ENCODE measurements at places on chromosomes 2 and 18.

- DNase-seq, result peak; percentile 68
These were observed 28.9 kb upstream of the TOGARAM2 start for GRCh38 chr2:28951910-28952835.

DNA sequence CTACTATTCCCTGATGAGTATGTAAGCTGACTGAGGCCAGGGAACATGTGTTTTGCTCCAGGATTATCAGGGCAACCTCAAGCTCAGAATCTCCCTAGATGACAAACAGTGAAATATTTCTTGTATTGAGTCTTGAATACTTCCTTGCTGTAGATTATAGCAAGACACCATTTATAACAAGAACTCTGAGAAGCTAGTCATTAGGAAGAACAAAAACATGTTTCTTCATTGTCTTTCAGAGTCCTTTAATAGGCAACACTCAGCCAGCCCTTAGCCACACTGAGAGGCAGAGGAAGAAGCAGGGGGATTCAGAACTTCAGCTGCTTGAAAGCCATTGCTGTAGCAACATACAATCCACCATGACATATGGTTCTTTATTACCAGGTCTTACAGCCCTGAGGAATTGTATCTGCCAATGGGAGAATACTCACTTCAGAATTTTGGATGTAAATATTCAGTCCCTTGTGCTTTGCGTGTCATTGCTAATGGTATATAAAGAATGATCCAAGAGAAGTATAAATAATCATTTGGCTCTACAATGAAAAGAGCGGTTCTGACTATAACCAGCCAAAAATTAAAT, 117.5 kb upstream of the NCKAP5 start:
- DNase-seq, result no peak

GRCh38 chr18:34928088-34928753, 113.0 kb upstream of the MAPRE2 start:
- no peak for DNase-seq

- DNase-seq, result no peak
These were observed 61.8 kb upstream of the YWHAQ start for GRCh38 chr2:9692456-9693195.

GRCh38 chr2:240886023-240886565, 9.9 kb downstream of the MAB21L4 start:
- no peak for DNase-seq

DNA sequence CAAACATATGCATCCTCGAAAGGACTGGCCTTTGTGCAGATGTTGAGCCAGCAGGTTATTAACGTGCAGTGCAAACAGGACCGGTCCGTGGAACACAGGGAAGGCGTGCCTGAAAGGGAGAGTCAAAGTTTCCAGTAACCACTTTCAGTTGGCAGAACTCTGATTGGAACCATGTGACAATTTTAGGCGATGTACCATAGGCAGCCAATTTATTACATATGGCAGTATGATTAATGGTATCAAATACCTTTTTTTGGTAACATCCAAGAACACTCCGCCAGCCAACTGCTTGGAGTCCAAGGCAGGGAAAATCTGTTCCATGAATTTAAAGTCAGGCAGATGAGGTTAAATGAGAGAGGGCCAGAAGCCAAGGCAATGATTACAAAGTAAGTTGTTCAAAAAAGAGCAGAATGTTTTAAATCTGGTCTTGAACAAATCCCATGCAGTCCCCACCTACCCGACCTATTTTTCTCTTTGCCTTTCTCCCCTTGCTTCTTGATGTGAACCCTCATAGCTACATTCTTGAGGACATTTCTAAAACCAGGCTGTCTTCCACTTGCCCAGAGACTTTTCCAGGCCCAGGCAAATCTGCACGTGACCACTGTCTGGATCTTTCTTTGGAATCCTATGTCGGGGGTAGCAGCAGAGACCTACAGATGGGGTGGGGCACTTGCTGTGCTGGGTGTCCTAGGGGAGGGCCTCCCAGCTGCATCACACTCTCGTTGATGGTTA, 351.7 kb downstream of the HRH4 start:
- no peak for DNase-seq

DNA sequence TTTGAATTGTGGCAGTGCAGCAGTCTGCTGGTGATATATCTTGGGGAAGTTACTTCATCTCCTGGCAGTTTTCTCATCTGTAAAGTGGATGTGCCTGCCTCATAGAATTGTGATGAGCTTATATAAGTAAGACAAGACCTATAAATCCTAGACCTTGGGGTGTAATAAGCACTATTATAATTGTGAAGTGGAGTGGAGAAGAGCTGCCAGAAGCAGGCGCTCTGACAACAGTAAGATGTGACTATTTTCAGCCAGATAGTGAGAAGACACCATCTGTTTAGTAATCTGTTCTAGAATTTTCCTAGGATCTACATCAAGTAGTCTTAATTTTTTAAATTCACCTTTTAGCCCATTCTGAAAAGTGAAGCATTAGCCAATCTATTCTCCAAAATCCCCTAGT, 85.6 kb upstream of the TSPYL6 start:
- no peak for DNase-seq

DNA sequence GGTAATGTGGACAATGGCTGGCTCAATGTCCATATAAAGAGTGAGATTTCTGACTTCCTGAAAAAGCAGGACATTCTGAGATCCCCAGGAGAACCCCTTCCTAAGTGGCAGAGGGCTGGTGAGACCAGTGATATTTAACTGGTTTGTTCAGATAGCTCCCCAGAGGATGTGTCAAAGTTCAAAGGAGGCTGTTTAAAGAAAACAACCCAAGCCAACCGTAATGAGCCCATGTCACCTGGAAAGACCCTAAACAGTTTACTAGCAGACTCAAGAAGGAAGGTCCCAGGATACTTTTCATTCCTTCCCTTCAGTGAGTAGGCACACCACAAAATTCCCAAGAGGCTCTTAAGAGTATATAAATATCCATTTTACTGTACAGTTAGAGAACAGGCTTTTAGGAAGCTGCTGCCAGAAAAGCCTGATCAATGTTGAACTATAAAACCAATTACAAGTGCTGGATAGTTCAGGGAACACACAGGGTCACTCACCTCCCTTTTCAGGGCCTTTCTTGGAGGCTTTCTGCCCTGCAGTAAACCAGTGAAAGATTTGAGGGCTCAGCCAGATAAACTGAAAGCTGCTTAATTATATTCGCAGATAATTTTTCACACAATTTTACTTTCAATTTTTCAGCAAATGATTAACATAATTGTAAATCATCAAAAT, 293.5 kb downstream of the ASXL3 start:
- DNase-seq, result no peak

DNA sequence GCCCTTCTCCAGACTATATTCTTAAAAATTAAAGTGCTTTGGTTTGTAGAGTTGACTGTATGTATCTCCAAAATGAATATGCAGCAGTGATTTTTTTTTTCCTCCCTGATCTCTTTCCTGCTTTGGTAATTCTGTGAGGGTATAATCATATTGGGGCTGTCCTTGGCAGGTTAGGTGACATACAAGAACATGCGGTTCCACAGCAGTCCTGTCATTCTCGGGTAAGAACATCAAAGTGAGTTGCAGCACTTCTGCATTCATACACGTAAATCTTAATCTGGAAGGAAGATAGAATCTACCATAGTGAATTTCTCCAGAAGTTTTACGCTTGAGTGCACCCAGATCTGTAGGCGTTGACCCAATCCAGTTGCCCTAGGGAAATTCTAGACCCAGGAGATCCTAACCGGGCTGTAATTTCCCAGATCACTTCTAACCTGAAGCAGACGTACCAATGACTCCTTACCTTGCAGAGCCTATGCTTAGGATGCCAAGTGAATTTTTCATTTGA, 109.4 kb downstream of the PRPF40A start:
- DNase-seq, result no peak

- no peak for DNase-seq
These were observed 710 bp upstream of the TMSB10 start for GRCh38 chr2:84904717-84905174.

GRCh38 chr2:186058614-186059013, 320.0 kb downstream of the FSIP2 start:
- DNase-seq, result no peak

GRCh38 chr18:53799134-53799533, 425.3 kb downstream of the MBD2 start:
- DNase-seq, result no peak

- no peak for DNase-seq
These were observed 384.7 kb upstream of the ZEB2 start for GRCh38 chr2:144904612-144905011.

DNA sequence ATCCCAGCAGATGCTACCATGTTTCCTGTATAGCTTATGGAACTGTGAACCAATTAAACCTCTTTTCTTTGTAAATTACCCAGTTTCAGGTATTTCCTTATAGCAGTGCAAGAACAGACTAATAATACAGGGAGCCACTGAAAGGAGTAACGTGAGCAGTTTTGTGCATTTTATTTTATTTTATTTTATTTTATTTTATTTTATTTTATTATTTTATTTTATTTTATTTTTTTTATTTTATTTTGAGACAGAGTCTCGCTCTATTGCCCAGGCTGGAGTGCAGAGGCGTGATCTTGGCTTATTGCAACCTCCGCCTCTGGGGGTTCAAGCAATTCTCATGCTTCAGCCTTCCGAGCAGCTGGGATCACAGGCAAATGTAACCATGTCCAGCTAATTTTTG, 156.3 kb upstream of the MSH6 start:
- DNase-seq, result no peak

GRCh38 chr18:2618009-2618408, 37.5 kb upstream of the SMCHD1 start:
- DNase-seq, result no peak

GRCh38 chr2:105895990-105896764, 151.5 kb downstream of the NCK2 start:
- no peak for DNase-seq

GRCh38 chr2:192357217-192357616, 162.5 kb upstream of the TMEFF2 start:
- no peak for DNase-seq

GRCh38 chr18:3585656-3586509, 135.9 kb downstream of the TGIF1 start:
- peak; percentile 78 for DNase-seq

GRCh38 chr2:62447411-62447810, 58.6 kb downstream of the TMEM17 start:
- no peak for DNase-seq

GRCh38 chr18:79489051-79489898, 93.5 kb downstream of the NFATC1 start:
- DNase-seq, result no peak

DNA sequence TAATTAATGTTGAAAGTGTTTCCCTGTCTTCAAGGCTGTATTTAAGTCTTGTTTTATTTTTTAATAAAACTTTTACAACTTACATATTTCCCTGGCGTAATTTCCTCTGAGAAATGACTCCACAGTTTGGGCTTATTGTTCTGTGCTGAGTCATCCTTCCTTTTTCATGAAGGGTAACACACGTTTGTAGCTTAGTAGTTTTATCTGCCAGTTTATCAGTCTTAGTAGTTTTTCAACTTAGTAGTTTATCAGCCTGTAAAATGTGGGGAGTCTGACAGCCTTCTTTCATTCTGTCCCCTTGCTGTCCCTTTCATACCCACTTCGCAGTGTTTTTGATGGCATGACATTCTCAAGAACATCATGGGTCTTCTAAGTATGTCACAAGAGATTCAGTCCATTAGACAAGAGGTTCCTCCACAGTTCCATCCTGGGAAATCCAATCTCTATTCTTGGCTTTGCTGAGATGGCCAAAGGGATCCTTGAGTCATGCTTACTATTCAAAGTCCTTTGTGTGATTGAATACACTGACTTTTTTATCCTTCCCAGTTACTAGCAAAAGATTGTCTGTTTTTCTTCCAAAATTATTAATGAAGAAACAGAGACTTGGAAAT, 60.0 kb upstream of the SGPP2 start:
- peak; percentile 22 for DNase-seq

DNA sequence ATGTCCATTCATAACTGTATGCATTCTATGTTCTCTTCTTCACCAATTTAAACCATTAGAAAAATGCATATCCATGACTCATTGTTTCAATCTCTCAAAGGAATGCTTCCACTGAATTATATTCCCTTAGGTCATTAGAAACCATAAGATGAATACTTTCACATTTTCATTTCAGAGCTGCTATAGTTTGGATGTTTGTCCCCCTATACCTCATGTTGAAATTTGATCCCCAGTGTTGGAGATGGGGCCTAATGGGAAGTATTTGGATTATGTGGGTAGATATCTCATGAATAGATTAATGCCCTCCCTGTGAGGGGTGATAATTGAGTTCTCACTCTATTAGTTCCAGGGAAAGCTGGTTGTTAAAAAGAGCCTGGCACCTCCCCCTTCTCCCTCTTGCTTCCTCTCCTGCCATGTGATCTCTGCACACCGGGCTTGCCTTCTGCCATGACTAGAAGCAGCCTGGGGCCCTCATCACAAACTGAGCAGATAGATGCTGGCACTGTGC, 35.7 kb downstream of the THUMPD2 start:
- no peak for DNase-seq

DNA sequence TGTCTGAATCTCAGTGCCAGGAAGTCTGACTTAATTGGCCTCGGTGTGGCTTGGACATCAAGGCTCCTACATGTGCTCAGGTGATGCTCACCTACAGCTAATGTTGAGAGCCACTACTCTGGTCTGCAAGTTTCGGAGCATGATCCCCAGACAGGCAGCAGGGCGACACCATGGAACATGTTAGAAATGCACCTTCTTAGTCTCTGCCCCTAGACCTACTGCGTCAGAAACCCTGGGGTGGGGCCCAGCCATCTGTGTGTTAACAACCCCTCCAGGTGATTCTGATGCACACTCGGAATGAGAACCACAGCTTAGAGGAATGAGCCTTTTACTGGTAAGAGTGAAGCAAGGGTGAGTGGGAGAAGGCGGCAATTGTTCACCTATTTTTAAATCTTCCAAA, 86.9 kb upstream of the NABP1 start:
- DNase-seq, result no peak

GRCh38 chr2:9657731-9658130, 26.9 kb upstream of the YWHAQ start:
- DNase-seq, result no peak

DNA sequence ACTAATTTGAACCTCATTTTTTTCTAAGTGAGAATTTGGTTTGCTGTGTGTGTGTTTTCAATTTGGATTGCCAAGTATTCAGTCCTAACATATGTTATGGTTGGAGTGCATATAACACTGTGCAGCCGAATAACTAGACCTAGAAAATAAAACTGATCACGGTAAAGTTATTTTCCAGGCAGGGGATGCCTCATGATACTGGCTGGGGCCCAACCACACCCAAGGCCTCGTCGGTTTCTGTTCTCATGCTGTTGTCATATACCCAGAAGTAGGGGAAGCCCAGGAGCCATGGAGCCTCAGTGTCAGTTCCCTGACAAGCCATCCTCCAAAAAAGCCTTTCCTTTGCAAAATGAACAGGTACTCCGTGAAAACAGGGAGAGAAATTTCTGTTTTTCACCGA, 160.2 kb downstream of the GBX2 start:
- DNase-seq, result no peak

DNA sequence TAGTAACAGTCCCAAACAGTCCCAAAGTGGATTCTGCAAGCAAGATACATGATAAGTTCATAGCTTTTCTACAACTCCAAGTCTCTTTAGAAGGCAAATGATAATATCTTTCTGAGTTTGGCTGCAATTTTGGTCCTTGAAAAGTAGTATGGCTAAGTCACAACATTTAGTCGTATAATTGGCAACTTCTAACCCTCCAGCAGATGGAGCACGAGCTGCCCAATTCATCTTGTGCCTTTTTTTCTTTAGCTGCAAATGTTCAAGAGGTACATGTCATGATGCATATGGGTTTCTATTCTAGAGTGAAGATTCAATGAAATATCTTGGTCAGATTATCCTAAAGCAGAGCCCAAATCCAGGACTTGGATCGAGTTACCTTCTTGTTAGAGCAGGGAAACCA, 127.0 kb upstream of the KLHL14 start:
- no peak for DNase-seq

GRCh38 chr2:173696274-173696673, 268.9 kb downstream of the SP3 start:
- no peak for DNase-seq
